ENCODE measurements at places on chromosomes 12 and 14.

DNA sequence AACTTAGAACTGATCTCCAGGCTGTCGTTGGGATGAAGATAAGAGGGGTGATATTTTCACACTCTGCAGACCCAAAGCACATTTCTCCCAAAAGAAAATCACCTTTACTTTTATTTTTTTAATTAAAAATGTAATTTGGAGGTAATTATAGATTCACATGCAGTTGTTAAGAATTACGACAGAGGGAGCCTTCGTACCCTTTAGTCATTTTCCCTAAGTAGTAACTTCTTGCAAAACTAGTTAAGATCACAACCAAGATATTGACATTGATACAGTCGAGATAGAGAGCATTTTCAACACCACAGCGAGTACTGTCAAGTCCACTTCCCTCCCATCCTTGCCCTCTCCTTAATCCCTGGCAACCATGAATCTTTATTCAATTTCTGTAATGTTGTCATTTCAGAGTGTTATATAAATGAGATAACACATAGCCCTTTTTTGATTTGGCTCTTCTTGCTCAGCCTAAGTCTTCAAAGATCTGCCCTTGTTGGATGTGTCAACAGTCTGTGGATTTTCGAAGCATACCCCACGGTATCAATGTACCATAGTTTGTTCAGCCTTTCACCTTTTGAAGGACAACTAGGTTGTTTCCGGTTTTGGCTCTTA lies 39.6 kb downstream of the DNAH10 start:
- DNase-seq: no peak

DNA sequence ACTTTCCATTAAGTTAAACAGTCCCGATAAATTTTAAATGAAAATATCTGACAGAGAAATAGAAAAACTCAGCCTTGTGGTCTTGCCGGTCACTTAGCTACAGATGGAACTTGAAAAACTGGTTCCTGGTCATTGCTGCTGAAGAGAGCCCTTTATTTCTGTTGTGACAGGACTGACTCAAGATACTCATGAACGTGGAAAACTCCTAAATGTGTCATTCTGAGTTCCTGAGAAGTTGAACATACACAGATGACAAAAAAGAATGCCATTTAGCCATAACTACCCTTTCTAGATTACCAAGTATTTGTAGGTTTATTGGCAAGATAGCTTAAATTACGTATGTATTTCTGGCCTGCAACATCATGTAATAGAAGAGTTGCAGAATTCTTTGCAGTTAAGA lies 134.2 kb downstream of the HMGA2 start:
- peak; percentile 19 for DNase-seq

- peak; percentile 18 for DNase-seq
Observed at GRCh38 chr14:66496911-66497310, 10.7 kb downstream of the CCDC196 start.

GRCh38 chr14:80577599-80577998 lies 363.9 kb downstream of the CEP128 start:
- no peak for DNase-seq

DNA sequence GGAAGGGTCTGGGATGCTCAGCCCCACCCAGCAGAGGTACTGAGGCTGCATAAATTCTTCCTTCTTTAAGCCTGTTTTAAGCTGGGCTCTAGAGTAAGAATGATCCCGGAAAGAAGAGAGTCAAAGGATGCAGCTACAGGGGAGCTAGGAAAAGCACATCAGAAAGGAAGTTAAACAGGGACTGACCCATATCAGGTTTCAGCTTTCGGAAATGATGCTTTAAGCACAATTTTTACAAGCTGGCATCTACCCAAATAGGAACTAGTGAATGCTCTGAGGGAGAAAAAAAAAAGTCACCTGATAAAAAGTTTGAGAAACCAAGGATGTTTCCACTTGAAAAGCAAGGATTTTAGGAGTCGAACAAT lies 22.0 kb downstream of the TSPAN8 start:
- DNase-seq: no peak

DNA sequence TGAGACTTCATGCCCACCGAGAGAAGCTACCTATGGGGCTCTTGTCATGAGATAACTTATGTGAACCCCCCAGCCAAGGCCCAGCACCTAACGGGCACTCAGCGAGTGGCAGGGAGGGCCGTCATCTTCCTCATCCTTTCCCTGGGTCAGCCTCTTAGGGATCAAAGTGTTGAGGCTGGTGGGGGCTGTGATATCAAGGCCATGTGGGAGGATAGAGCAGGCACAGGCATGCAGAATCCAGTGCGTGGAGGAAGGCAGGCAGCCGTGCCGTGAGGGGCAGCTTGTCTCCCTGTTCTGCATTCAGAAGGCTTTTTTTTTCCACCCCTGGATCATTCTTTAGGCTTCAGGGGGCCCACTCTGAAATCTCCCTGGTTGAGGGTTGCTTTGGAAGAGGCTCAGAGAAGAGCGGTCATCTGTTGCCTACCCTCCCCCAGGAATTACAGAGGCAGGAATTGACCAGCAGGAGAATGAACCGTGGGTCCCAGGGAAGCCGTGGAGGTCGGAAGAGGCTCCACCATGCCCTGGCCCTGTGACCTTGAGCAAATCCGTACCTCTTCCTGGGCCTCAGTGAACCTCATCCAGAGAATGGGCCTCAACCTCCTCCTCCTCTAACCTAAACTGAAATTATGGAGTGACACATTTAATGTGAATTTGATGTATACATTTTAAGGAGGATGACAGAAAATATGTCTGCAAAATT lies 62.8 kb downstream of the BEGAIN start:
- no peak for DNase-seq

GRCh38 chr12:128810182-128811127 lies 13.3 kb downstream of the SLC15A4 start:
- no peak for DNase-seq

DNA sequence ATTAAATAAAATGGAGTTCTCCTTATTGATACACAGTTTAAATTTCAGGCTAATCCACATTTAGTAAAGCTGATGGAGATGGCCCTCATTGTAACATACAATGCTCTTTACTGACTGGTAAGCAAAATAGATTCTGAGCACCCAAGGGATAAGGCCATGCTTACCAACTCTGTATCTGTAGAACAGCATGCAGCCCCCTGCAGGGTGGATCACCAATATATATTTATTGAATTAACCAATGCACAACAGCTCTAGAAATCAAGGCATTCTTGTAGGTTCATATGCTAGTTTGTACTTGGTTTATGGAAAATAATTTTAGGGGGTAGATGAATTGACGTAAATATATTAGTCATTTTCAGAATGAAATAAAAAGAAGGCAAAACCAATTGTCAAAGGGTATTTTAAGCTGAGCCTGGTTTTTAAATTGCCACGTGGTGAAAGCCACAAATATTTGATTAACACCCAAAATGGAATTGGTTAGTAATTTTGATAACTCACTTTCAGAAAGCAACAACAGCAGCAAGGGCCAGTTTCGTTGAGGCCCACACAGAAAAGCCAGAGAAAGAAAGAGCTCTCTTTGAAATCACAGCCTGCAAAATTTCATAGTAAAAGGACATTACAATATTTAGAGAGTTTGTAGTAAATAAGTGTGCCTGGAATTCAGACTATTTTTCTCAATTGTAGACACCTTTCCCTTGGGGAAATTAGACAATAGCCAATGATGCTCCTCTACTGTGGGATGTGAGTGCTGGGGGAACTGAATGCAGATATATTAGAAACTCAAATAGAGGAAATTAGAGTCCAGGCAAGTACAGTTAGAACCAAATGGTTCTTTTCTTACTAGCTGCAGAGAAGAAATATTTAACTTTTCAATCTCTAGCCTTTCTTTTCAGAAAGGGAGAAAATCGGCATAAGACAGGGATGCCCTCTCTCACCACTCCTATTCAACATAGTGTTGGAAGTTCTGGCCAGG lies 216.2 kb upstream of the ABCD2 start:
- DNase-seq: no peak

GRCh38 chr12:54658306-54659264 lies 10.4 kb upstream of the DCD start:
- peak; percentile 46 for DNase-seq

- DNase-seq: peak; percentile 50
Observed at GRCh38 chr14:98957211-98958047, 314.6 kb downstream of the BCL11B start.

- DNase-seq: no peak
Observed at GRCh38 chr14:21940887-21941856, 267.6 kb upstream of the OR4E1 start.

DNA sequence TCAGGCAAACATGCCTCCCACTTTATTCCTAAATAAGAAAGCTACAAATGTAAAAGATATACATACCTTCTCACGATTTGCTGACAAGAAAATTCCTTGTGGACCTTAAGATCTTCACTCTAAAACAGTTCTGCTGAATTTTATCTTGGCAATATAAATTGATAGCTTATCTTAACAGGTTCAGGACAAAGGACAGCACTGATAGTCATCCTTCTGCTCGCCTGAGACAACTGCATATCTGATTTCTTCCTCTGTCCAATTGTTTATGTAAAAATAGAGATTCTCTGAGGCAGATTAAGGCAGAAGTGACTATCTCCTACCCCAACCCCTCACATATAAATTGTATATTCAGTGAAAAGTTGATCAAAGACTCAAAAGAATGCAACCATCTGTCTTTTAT lies 44.9 kb downstream of the CAPZA3 start:
- no peak for DNase-seq

GRCh38 chr12:90262251-90262650 lies 553.6 kb upstream of the ATP2B1 start:
- DNase-seq: no peak

DNA sequence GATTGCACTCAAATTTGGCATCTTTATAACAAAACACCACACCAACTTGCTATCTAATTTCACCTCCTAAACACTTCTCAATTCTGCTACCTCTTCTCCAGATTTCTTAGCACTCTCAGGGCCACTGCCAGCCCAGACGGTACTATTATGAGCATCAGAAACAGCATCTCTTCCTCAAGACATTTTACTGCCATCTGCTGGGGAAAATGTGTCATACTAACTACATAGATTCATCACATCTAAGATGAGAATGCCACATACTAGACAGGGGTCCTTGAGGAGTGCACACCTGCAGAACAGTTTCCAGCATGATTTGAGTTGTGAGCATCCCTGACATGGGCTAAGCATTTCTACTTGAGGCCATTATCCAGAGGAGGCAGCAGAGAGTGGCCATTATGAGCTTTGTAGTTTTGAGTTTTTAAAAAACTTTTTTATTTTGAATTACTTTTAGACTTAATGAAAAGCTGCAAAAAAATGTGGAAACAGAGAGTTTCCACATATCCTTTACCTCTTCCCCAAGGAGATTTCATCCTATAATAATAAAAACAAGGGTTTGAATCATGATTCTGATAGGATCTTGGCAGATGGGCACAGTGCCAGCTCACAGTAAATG lies 15.1 kb upstream of the GRIP1 start:
- no peak for DNase-seq

- DNase-seq: no peak
Observed at GRCh38 chr14:64990296-64990695, 3.6 kb downstream of the FNTB start.

DNA sequence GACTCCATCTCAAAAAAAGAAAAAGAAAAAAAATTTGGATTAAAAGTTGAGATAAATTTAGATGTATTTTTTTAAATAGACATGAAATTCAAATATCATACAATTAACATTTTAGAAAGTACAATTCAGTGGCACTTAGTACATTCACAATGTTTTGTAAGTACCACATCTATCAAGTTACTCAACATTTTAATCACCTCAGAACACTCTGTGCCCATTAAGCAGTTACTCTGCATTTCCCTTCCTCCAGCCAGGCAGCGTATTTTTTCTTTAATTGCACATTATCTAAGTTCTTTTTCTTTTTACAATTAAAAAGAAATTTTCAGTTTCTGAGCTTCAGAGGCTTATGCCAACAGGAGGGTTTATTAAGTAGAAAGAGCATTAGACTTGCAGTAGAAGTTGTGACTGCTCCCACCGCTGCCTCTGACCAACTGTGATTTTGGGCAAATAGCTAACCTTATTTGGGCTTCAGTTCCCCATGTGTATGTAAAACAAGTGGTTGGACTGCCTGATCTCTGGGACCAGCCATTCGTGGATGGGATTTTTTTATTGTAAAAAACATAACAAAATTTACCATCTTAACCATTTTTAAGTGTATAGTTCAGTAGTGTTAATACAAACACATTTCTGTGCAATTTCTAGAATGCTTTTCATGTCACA lies 65.7 kb downstream of the WNK1 start:
- no peak for DNase-seq

DNA sequence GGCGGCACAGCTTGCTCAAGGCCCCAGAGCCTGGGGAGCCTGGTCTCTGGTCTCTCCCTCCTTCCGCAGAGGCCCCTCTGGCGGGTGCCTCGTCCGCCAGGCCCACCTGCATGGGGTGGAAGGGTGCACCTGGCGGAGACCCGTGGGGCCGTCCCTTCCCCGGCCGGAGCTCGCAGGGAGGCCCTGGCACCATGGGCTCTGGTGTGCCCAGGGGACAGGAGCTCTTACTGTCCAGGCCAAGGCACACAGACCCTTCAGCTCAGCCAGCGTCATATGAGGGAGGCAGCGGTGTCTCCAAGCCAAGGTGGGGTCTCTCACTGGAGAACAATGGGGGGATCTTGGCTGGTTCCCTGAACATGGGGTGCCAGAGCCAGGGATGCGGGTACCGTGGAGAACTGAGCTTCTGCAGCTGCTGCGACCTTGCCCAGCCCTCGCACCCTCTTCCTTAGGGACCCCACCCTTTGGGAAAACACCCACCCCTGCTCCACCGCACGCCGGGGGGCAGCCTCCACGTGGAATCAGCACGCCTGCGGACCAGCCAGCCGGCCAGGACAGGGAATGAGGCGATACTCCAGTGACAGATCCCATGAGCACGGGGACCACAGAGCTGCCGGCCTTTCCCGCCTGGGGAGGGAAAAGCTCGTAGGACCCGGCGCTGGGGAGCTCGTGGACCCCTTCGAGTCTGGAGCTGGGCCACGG lies 25.7 kb upstream of the GALNT9 start:
- peak; percentile 43 for DNase-seq

- no peak for DNase-seq
Observed at GRCh38 chr12:57498132-57498502, 10.2 kb downstream of the MARS1 start.

DNA sequence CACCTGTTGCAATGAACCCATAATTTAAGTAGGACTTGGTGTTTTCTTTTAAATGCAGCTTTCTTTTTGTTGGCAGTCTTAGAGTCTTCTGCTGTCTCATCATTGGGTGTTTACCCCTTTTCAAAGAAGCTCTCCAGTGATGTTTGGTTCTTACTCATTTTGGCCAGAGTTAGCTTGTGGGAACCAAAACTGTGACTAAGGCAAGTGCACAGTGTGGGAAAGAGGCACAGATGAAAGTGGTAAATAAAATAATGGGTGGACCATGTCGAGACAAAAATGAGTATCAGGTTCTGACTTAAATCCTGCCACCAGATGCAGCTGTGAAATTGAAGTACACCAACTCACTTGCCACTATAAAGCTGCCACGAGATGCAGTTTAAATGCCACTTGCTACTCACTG lies 615.4 kb upstream of the MIS18BP1 start:
- no peak for DNase-seq

GRCh38 chr12:135138-135537 lies 68.6 kb downstream of the IQSEC3 start:
- no peak for DNase-seq

DNA sequence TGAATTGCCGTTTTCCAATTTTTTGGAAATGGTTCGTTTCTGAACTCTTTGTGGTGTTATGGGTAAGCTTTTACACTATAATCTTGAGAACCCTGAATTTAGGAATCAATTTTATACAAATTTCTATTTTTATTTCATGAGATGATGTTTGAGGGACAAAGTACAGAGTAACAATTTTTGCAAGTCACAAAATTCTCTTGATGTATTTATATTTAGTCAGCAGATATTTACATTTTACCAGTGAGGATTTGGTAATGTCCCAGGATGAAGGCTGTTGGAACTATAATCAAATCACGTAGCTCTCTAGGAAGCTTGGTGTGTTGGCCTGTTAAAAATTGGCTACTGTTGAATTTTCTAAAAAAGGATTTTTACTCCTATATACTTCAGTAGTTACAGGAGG lies 24.2 kb downstream of the GPATCH2L start:
- DNase-seq: no peak

All from mucosa of descending colon (tissue), 3 donors.